T follicular helper cell (primary cell): ENCODE measurements at places on chromosomes 3 and 15.

GRCh38 chr3:244041-244440 is 47.5 kb downstream of the CHL1 start:
- no peak for DNase-seq

DNA sequence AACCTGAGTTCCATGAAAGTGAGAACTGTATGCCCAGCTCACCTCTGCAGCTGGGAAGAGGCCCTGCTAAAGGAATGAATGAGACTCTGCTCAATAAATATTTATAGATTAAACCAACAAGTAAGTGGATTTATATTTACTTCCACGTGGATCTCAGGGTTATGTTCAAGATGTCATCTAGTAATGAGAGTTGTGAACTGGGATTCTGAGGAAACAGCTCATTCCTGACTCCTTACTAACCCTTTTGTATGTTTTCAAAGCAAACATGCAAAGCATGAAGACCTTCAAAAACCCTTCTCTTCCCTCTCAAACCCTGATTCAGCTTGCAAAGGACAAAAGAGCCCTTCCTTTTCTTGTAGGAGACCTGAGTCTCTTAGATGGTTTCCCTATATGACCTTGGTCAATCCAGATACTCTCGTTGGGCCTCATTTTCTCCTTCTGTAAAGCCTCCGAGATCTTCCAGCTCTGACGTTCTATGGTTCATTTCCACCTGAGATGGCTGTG is 53.4 kb downstream of the LSM3 start:
- no peak for DNase-seq

DNA sequence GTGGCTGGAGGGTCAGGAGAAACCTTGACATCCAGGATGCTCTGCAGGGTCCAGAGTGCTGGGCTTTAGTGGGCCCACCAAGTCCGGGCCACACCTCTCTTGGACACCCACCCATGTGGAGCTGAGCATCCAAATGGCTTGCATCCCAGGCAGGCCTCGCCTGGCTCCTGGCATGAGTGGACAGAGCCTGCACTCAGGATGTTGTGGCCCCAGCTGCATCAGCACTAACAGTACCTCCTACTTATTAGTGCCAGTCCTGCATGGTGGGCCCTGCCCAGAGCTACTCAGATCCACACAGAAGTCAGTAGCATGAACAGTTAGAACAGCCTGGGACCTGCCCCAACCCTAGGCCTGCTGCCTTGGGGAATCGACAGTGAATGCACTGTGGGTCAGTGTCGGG is 42.2 kb upstream of the MRPS22 start:
- DNase-seq = no peak

DNA sequence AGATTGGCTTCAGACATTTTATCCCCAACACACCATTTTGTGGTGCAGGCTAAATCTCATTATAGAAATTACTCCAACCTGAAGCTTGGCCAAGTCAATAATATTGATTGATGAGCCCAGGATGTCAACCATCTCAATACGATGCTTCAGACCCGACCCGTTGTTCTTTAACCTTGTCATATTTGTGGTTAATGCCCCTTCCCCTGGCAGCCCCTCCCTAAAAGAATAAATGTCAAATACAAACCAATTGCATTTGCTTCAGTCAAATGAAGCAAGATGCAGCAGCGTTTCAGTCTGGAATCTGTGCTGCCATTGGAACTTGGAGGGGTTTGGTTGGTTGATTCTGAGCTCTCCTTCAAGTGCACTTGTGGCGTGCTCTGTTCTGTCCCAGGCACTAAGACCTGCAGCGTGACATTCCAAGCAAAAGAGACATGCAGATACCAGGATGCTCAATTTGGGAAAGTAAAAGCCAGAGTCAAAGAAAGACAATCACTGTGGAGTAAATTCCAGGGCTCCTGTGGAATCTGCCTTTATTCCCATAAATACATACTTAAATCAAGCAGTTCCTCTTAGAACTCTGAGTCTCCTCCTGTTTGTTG is 23.8 kb upstream of the PSMD6 start:
- no peak for DNase-seq

GRCh38 chr3:183460081-183461055 is 31.9 kb upstream of the MCF2L2 start:
- DNase-seq = no peak

DNA sequence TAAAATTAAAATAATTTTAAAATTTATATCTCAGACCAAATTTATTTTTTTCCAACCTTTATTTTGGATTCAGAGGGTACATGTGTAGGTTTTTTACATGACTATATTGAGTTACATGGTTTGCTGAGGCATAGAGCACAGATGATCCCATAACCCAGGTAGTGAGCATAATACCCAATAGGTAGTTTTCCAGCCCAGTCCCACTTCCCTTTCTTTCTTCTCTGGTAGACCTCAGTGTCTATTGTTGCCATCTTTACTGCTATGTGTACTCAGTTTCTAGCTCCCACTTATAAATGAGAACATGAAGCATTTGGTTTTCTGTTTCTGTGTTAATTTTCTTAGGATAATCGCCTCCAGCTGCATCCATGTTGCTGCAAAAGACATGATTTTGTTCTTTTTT is 338.1 kb downstream of the EFHB start:
- DNase-seq = no peak

GRCh38 chr15:78197632-78198031 is 36.7 kb downstream of the ACSBG1 start:
- DNase-seq = no peak

DNA sequence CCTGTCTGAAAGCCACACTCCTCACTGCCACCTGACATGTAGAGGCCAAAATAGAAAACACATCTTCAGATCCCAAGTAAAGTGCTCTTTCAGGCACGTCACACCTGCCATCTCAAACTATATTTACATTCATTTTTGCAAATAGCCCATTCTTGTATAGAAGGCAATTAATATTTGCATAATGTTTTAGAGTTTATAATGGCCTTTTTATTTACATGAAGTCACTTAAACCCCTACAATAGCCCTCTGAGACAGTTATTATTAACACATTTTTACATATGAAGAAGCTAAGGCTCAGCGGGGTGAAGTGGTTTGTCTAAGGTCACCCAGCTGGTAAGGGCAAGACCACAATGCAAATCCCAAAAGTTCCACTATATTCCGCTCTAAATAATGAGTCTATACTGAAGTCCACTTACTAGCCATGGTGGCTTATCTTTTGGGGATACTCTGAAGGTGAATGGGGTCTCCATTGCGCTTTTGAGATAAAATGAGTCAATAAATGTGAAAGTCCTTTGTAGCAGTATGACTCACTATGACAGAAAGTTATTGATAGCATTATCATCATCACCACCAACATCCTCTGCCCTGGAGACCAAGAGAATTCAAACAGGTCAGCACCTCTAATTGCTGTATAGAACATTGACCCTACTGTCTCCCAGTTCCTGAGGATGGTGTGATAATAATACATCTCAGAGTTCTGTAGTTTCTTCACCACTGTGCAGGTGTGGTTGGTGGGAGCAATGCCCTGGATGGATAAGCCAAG is 155.9 kb upstream of the BCL6 start:
- no peak for DNase-seq

GRCh38 chr15:95684693-95685115 is 645.8 kb upstream of the NR2F2 start:
- no peak for DNase-seq

- DNase-seq = no peak
Measured at GRCh38 chr15:48582452-48583247, 62.9 kb downstream of the FBN1 start.

- no peak for DNase-seq
Measured at GRCh38 chr3:188663839-188664238, 507.9 kb upstream of the TPRG1 start.

- DNase-seq = no peak
Measured at GRCh38 chr3:115236496-115236895, 89.4 kb upstream of the ZBTB20 start.

GRCh38 chr15:79475306-79475705 is 43.2 kb downstream of the MINAR1 start:
- DNase-seq = no peak

- no peak for DNase-seq
Measured at GRCh38 chr3:106255870-106256248, 387.0 kb upstream of the CBLB start.

GRCh38 chr3:9146367-9147071 is 102.9 kb downstream of the SRGAP3 start:
- no peak for DNase-seq

GRCh38 chr3:53046171-53047170 is 598 bp upstream of the SFMBT1 start:
- DNase-seq = peak; percentile 37

DNA sequence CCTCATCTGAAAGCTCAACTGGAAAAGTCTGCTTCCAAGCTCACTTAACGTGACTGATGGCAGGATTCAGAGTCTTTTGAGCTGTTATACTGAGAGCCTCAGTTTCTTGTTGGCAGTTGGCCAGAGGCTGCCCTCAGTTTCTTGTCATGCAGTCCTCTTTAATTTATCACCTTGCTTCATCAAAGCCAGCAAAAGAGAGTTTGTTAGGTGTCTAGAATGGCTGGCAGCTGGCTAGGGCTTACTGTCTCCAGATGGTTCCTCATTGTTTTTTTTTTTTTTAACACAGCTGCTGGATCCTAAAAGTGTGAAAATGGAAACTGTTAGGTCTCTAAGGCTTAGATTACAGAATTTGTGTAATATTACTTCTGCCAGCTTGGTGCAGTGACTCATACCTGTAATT is 310.6 kb downstream of the PDCD6IP start:
- DNase-seq = no peak

GRCh38 chr15:100255644-100256043 is 86.1 kb downstream of the ADAMTS17 start:
- DNase-seq = no peak

DNA sequence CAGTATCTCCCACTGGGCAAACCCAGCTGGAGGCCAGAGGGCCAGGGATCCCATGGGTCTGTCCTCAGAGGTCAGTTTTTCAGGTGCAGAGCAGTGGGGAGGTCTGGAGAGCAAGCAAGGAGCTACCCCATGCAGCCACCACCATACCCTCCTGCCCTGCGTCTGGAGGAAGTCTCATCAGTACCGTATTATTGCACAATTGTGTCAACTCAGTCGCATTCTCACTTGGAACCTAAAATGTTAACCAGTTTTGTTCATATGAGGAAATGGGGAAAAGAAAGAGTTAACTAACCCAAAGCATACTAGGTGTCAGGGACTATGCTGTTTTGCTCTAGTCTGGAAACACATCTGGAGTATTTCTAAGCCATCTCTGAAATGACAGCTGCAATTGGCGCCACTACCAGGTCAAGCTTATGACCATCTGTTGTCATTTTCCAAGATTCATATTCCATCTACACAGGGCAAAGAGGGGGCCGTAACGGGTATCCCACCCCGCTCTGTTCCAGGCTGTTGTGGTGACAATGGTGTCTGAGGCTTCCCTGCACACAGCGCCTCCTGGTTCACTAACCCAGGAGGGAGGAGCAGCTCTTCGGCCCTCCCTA is 16.9 kb upstream of the APBA2 start:
- no peak for DNase-seq

- DNase-seq = no peak
Measured at GRCh38 chr15:58549013-58549784, 117.4 kb downstream of the LIPC start.

DNA sequence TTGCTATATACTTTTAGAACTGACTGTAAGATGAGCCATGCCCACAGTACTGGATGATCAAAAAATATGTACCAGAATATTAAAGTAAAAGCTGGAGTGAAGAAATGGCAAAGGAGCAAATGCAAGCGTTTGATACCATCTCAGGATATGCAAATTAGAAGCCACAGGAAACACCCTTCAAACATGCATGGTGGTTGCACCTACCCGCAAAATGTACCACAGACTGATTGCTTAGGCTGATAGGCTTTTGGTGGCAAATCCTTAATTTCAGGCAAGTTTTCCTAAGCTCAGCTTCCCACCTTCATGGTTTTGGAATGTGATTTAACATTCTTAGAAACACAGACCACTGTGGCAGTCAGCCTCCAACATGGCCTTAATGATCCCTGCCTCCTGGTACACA is 149.0 kb downstream of the PDZRN3 start:
- DNase-seq = no peak

DNA sequence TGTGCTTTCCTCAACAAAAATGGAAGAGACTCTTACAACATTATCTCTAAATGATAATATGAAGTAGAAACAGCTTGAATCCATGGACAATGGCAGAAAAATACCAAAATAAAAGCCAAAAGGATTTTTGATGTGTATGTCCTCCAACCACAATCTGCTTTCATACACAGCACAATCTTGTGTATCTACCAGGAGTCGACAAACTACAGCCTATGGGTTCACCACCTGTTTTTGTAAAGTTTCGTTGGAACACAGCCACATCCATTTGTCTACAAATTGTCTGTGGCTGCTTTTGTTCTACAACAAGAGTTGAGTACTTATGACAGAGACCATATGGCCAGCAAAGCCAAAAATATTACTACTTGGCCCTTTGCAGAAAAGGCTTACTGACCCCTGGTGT is 88.7 kb upstream of the UBE2E2 start:
- DNase-seq = no peak

DNA sequence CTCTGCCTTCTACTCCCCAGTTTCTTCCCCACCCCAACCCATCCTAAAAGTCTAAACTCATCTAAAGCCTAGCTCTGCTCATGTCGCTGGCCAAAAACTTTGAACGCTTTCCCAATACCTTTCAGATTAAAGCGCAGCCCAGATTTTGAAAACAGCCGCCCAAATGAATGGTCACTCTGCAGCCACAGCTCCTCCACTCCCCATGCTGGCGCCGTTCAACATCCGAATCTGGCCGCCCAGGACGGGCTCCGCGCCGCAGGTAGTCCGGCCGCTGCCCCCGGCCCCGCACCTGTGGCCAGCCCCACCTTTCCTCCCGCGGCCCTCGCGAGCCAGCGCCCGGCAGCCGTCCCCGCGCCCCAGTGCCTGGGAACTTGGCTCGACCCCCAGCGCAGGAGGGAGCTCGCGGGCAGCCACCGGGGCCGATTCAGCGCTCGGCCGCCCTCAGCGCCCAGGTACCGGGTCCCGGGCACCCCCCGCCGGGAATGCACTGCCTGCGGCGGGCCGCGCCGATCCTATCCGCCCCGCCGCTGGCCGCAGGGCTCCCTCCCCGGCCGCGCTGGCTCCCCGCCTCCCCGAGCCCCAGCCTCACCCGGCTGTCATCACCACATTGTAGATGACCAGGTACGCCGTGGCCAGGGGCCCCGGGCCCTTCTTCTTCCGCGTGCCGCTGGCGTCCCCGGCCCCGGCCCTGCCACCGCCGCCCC is 417 bp downstream of the HACD2 start:
- DNase-seq = no peak

- peak; percentile 40 for DNase-seq
Measured at GRCh38 chr15:73346735-73347312, 21.9 kb downstream of the HCN4 start.

GRCh38 chr3:8489278-8489792 is 12.3 kb upstream of the LMCD1 start:
- DNase-seq = no peak

GRCh38 chr3:134328147-134328591 is 46.1 kb downstream of the AMOTL2 start:
- no peak for DNase-seq

DNA sequence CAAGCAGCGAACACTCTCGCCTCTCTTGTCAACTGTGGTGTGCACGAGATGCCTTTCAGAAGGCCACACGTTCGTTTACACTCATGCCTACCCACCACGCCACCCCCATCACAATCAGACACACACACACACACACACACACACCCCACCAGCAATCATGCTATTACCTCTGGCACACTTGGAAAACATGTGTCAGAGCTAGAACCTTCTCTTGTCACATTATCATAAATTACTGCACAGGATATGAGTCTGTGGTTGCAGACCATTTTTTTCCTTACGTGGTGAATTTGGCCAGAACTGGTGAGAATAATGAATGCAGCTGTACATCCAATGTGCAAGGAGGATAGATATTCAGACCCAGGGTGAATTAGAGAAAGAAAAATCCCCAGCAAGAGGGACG is 52.4 kb downstream of the TRIM69 start:
- no peak for DNase-seq
